ENCODE measurements at places on chromosomes 3 and 15. TPM values are rescaled to one million over a fixed set of nuclear protein-coding genes. Genes with fewer than 3 reads are reported as not detected.

Gene P2RY14
- total RNA-seq, result not detected

Gene RLBP1
- total RNA-seq, result not detected

Gene GATM
- 0.32 TPM for total RNA-seq

Gene ROBO2
- total RNA-seq, result under 0.01 TPM

Gene SOX14
- not detected for total RNA-seq

Gene RPL4
- total RNA-seq, result 2,214 TPM

Gene CNBP
- total RNA-seq, result 298 TPM

Gene NUP210
- 34.3 TPM for total RNA-seq

All from epithelial cell of umbilical artery (primary cell).